ENCODE measurements at places on chromosomes 16 and 17. TPM values are rescaled to one million over a fixed set of nuclear protein-coding genes. Genes with fewer than 3 reads are reported as not detected.

- H3K27ac ChIP-seq, result peak overlapping the region; percentile 11
- H3K4me1 ChIP-seq, result no peaks in the 10 kb centered on the region
- H3K36me3 ChIP-seq, result peaks cover 22% of the 10 kb centered on the region
- no peak for DNase-seq
- H3K4me3 ChIP-seq, result no peak overlapping the region
These were observed 11.8 kb upstream of the ITGAE start for GRCh38 chr17:3812771-3813170.

DNA sequence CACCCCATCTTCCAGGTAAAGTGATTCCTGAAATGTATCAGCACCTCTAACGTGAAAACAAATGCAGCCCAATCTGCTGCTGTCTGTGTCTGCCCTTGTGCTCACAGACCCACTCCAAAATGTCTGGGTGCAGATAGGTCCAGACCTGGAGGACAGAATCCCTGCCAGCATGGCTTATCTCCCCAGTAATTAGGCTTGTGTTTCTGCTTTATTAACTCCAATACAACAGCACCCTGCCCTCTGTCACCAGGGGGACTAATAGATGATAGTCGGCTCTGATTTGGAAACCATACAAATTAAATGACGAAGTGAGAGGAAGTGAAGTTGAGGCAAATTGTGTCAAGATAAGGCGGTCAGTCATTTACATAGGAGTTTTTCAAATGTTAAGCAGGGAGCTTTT is 608.3 kb upstream of the SALL1 start:
- H3K27ac ChIP-seq, result no peak overlapping the region
- H3K4me3 ChIP-seq, result no peak overlapping the region
- no peak for DNase-seq
- H3K4me1 ChIP-seq, result peaks cover 6% of the 10 kb centered on the region

DNA sequence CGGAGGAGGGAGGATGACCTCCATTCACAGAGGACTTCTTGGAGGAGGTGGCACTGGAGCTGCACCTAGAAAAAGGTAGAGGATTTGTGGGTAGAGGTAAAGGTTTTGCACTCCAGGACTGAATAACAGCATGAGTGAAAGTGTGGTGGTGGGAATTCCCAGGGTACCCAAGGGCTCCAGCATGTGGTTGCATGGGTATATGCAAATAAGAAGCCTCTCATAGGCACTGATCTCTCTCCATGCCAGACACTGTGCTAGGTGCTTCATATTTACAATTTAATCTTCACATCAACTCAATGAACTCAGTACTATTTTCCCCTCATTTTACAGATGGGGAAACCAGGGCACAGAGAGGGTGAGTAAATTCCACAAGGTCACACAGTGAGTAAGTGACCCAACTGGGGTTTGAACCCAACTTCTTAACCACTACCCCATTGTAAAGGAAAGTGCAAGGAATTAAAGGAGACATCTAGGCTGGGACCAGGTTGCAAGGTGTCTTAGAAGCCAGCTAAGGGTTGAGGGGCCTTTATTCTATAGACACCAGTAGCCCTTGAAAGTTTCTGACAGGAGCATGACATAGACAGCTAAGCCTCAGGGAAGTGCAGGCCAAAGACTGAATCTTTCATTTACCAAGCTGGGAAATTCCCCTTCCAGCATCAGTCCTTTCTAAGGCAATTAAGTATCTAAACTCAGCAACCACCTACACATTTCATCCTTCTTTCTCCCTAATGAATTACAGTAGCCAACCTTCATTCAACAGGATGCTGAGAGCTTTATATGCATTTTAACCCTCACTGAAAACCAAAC is 21.3 kb downstream of the SCNN1B start:
- no peaks in the 10 kb centered on the region for H3K4me1 ChIP-seq
- H3K4me3 ChIP-seq, result no peak overlapping the region
- no peaks in the 10 kb centered on the region for H3K36me3 ChIP-seq
- no peak overlapping the region for H3K27ac ChIP-seq
- no peak for DNase-seq

DNA sequence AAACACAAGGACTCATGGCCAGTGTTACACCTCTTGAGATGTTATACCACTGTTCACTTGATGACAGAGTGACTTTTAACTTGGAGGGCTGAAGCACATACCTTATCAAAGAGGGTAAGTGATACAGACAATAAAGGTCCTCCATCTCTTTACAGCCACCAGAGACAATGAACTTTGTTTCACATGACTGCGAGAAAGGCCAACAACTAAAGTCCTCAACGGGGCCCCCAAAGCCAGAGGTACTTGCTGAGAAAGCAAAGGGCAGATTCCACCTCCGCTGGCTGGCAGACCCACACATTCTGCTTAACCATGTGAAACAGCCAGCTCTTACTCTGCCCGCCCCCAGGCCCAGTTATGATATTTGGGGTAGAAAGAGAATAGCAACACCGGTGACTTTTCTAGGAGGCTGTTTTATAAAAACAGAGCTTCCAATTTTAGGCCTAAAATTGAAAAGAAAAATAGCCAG is 21.4 kb downstream of the DCUN1D3 start:
- no peak for DNase-seq
- H3K36me3 ChIP-seq, result peaks cover 5% of the 10 kb centered on the region
- H3K4me1 ChIP-seq, result peaks cover 28% of the 10 kb centered on the region

DNA sequence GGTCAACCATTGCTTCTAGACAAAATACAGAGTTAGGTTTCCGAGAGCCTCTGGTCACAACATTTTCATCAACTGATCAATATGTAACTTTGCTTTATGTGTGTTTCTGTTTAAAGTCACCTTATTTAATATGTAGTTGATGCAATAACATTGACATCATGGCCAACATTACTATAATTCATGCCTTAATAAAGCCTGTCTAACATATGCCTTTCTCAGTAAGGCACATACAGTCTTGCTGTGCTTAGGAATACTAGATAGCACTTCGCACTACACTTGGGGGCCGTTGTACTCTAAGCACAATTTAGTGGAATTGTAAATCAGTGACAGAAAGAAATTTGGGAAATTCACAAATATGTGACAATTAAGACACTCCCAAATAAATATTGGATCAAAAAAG is 9.6 kb upstream of the SCNN1G start:
- H3K27me3 ChIP-seq, result peaks cover 41% of the 10 kb centered on the region
- H3K27ac ChIP-seq, result no peak overlapping the region
- H3K36me3 ChIP-seq, result no peaks in the 10 kb centered on the region
- H3K4me1 ChIP-seq, result no peaks in the 10 kb centered on the region
- DNase-seq, result no peak

- no peak for DNase-seq
These were observed 2.3 kb downstream of the NTN1 start for GRCh38 chr17:9023392-9024218.

DNA sequence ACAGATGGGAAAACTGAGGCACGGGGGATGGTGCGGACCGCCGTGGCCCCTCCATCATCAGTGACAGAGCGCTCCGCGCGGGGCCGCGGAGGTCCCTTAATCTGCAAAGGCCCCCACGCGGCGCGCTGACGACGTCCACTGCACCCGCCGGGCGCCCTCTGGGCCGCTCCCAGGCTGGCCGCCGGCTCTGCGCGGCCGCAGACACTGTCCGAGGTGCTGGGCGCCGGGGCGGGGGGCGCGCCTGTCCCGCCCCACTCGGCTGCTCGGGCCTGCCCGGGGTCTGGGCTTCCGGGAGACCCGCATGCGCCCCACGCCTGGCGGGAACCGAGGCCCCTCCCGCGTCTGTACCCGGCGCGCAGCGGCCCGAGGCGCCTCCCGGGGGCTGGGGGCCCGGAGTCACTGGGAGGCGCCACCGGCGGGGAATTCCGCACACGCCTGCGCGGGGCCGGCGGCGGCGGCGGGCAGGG is 550 bp upstream of the RNF213 start:
- H3K36me3 ChIP-seq, result peaks cover 4% of the 10 kb centered on the region
- H3K27ac ChIP-seq, result peak overlapping the region; percentile 93
- peak; percentile 65 for DNase-seq
- H3K27me3 ChIP-seq, result no peaks in the 10 kb centered on the region

DNA sequence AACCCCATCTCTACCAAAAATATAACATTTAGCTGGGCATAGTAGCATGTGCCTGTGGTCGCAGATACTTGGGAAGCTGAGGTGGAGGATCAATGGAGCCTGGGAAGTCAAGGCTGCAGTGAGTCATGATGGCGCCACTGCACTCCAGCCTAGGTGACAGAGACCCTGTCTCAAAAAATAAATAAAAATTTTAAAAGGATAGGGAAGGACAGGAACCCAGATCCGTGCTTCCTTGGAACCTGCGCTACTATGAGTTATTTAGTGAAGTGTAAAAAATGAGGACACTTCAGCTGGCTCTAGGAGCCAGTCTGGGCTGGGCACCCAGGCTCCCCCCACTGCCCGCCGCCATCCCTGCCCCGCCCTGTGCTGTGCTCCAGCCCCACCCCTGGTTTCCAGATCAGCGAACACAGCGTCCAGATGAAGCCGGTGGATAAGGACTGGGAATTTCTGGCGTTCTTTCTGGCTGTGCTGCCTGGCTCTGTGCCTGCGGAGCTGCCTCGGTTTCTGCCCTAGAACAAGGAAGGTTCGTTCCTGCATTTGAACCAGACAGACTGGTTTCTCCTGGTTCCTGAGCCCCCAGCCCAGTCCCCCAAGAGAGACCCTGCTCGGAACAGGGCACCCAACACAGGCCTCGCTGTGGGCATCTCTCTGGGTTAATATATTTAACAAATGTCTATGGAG is 18.5 kb downstream of the PLLP start:
- no peaks in the 10 kb centered on the region for H3K27me3 ChIP-seq
- H3K4me3 ChIP-seq, result no peak overlapping the region
- no peaks in the 10 kb centered on the region for H3K36me3 ChIP-seq
- DNase-seq, result no peak

DNA sequence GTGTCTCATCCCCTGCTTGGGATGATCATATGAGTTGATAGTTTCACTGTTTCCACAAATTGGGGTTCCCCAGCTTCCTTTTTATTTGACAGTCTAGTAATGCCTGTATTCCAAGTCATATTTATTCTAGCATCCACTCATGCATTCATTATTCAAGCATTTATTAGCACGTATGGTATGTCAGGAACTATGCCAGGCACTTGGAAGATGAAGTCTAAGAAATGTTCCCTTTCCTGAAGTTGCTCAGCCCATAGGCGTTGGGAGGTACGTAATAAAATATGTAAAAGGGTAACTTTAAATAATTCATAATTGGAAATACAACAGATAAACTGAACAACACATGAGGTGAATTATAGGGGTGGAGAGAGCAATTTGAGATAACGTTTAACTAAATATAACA is 338.0 kb upstream of the MAF start:
- no peak overlapping the region for H3K27ac ChIP-seq
- peaks cover 4% of the 10 kb centered on the region for H3K4me1 ChIP-seq
- H3K4me3 ChIP-seq, result no peak overlapping the region
- no peak for DNase-seq

Gene PYDC1
- not detected for total RNA-seq

Data from mesothelial cell of epicardium (in vitro differentiated cells).